Activated CD8-positive, alpha-beta memory T cell treated with anti-CD3 and anti-CD28 coated beads for 1 hour (primary cell): ENCODE measurements at places on chromosomes 1 and 21.

GRCh38 chr21:42198929-42199867 lies 19.7 kb upstream of the ABCG1 start:
- no peak for DNase-seq

DNA sequence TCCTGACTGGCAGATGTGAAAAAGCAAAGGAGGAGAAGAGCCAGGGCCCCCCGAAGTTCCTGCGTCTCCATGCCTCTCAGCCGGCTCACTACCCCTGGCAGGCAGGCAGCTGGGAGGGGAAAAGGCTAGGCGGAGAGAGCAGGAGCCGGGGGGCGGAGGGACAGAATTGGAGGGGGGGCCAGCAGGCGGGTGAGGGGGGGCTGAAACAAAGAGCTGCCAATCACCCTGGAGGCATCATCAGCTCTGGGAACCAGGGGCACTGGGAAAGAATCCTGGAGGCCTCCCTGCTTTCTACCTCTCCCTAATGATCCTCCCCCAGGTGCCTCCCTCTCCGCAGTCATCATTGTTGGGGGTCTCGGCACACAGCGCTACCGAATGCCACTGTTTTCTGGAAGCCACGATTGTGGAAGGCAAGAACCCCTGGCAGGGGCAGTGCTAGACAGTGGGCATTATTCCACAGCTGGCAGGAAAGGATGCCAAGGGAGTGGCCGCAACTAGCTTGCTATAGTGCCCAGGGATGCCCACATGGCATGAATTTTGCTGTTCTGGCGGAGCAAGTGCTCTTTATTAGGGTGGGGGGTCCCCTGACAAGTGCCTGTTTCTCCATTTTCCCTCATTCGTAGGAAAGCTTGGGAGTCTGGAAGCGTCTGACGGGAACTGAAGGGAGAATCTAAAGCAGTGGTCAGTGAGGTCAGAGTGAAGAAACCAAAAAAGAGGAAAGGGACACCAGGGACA lies at the start of gene THBS3:
TSS of gene THBS3 (minus strand) at position 92 of the 735 bp plus-strand sequence. CDS start at position 71, 21 bp downstream.
- no peak for DNase-seq

- no peak for DNase-seq
Observed at GRCh38 chr1:33000427-33001026, 35.9 kb upstream of the RNF19B start.

GRCh38 chr1:246108278-246108925 lies 398.7 kb downstream of the SMYD3 start:
- DNase-seq = no peak

GRCh38 chr1:117985239-117985638 lies 55.7 kb downstream of the WDR3 start:
- DNase-seq = no peak

DNA sequence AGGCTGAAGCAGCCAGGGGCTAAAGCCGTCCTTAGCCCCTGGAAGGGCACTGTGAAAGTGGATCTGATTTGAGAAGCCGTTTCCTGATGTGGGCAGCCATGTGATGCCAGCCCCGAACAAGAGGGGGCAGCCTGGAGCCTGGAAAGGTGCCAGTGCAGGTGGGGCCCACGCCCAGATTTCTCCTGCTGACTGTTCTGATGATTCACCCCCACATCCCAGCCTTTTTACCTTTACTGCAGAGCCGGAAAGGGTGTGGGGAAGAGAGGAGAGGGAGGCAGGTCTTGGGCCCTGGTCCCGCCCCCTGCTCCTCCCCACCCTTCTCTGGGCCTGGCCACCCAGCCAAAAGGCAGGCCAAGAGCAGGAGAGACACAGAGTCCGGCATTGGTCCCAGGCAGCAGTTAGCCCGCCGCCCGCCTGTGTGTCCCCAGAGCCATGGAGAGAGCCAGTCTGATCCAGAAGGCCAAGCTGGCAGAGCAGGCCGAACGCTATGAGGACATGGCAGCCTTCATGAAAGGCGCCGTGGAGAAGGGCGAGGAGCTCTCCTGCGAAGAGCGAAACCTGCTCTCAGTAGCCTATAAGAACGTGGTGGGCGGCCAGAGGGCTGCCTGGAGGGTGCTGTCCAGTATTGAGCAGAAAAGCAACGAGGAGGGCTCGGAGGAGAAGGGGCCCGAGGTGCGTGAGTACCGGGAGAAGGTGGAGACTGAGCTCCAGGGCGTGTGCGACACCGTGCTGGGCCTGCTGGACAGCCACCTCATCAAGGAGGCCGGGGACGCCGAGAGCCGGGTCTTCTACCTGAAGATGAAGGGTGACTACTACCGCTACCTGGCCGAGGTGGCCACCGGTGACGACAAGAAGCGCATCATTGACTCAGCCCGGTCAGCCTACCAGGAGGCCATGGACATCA lies at the start of gene SFN:
TSS of gene SFN (plus strand) at position 369 of the 904 bp plus-strand sequence. CDS start at position 433, 64 bp downstream.
- DNase-seq = peak; percentile 9

- no peak for DNase-seq
Observed at GRCh38 chr1:235077571-235078479, 50.8 kb downstream of the TOMM20 start.

DNA sequence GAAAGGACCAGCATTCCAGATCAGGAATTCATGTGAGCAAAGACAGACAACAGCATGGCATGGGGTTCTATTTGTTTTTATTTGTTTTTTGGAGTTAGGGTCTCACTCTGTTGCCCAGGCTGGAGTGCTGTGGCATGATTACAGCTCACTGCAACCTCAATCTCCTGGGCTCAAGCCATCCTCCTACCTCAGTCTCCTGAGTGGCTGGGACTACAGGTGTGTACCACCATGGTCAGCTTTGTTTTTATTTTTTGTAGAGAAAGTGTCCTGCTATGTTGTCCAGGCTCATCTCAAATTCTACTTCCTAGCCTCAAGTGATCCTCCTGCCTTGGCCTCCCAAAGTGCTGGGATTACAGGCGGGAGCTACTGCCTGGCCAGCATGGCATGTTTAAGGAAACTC lies 9.7 kb upstream of the CAMK2N1 start:
- no peak for DNase-seq

DNA sequence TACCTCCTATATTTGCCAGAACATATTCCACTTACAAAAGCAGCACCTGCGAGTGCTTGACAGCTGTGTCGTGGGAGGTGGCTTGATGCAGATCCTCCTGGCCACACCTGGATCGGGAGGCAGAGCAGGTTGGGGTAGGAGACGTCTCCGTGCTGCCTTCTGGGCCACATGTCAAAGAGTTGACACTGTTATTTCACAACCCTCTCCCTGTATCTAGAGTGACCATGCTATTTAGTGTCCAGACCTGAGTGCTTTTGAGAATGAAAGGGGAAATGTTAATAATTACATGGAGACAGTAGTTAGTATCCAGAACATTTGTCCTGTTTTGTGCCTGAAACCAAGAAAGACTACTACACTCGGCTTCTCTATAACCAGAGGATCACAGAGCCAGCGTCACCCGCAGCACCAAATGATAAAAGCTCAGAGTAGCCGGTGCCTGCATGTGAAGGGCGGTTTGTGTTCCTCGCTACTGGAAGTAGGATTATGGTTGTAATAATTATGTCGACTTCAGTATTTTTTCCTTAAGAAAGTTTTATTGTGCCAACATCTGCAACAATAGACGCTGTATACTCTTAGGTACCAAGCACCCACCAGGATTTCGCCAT lies 77.1 kb downstream of the GALNT2 start:
- DNase-seq = no peak

- no peak for DNase-seq
Observed at GRCh38 chr1:2229911-2230731, 2.0 kb downstream of the SKI start.

DNA sequence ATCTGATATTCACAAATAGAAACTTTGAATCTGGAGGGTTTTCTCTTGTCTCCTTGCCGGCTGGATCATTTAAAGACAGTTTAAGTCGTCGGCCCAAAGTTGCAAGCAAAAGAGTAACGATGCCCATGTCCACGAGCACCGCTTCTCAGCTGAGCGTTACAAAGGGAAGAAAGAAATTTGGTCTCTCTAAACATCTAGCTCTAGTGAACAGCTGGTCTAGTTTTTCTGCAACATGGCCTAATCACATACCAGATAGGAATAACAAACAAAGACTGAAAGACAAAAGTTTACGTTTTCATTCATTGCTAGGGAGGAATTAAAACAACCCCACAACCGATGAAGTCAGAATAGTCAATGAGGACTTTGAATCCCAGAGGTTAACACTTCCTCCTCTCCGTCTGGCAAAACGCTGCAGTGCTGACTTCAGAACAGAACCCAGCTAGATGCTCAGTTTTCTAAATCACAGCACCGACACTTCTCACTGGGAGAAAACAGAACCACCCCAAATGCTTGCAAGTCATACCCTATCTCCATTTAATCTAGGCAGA lies 69.4 kb downstream of the NTPCR start:
- DNase-seq = no peak

- peak; percentile 51 for DNase-seq
Observed at GRCh38 chr1:9687120-9687873, 35.8 kb downstream of the PIK3CD start.

- DNase-seq = no peak
Observed at GRCh38 chr21:35473496-35473895, 424.4 kb upstream of the RUNX1 start.

DNA sequence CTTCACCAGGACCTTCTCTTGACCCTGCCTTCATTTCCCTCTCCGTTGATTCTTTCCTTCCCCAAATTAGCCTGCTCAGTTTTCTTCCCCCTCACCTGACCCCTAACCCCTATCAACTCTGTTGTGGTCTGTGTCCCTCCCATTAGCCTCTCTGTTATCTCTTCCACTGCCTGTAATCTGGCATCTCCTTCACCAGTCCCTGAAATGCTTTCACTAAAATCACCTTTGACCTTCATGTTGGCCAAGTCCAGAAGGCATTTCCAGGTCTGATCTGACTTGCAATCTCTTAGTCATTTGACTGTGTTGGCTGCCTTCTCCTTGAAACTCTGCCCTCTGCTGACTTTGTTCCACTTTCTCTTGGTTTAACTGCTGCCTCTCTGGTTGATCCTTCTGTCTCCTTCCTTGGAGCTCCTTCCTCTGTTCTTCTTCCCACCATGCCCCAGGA lies 28.2 kb downstream of the ATP8B2 start:
- no peak for DNase-seq
